ENCODE measurements at places on chromosomes 7 and 10.

DNA sequence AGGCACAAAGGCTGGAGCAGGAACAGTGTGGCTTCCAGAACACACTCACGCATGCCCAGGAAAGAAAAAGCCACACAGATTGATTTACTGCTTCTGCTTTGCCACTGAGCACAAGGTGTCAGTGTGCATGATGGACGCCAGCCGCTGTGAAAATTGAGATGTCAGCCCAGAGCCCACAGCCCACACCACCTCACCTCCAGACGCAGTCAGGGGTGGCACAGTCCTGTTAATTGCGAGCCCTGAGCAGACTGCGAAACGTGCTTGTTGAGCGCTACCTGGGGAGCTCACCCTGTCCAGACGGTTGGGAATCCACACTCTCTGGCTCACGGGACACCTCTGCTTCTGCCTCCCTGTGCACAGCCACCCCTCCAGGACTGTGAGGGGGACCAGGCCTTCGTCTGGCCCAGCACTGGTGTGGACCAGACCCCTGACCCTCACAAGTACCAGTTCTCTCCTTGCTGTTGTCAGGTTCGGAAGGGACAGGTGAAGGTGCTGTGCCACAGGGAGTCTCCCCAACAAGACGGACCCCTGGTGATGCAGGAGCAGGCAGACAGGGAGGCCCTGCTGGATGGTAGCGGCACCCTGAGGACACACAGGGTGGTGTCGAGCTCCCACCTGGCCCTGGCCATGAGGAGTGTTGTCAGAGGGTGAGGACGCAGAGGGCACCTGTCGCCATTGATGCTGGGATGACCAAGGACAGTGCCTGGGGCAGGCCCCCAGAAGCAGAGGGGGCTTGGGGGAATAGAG is 15.3 kb downstream of the RASGEF1A start:
- DNase-seq: no peak

GRCh38 chr7:119283353-119283752 is 989.6 kb upstream of the KCND2 start:
- DNase-seq: no peak

DNA sequence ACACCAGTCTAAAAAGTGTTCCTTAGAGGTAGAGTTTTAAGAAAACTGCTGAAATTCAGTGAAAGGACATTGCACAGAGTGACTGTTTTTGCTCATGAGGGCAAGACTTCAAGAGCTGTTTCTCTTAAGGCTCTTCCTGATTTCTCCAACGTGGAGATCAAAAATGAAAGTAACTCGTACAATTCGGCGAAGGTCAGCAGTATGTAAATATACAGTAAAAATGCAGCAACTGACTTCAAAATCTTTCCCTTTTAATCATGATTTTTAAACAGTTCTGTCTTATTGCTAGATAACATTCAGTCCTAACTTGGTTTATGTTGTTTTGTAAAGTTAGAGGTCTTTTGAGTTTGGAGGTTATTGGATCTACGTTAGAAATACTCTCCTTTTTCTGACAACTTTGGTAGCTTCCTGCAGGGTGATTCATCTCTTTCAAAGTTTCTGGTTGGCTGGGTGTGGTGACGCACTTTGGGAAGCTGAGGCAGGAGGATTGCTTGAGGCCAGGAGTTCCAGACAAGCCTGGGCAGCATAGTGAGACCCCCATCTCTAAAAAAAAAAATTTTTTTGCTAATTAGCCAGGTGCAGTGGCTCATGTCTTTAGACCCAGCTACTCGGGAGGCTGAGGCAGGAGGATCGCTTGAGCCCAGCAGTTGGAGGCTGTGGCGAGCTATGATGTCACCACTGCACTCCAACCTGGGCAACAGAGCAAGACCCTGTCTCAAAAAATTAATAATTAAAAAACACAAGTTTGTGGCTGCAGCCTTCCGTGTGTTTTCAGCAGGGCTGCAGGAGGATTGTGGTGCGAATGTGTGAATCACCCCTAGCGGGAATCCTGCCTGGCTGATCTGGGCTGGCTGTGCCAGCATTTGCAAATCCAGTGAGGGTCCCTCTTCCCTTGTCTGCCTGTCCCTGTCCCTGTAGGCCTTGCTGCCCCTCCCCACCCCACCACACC is 29.2 kb upstream of the AP5Z1 start:
- DNase-seq: peak; percentile 82

DNA sequence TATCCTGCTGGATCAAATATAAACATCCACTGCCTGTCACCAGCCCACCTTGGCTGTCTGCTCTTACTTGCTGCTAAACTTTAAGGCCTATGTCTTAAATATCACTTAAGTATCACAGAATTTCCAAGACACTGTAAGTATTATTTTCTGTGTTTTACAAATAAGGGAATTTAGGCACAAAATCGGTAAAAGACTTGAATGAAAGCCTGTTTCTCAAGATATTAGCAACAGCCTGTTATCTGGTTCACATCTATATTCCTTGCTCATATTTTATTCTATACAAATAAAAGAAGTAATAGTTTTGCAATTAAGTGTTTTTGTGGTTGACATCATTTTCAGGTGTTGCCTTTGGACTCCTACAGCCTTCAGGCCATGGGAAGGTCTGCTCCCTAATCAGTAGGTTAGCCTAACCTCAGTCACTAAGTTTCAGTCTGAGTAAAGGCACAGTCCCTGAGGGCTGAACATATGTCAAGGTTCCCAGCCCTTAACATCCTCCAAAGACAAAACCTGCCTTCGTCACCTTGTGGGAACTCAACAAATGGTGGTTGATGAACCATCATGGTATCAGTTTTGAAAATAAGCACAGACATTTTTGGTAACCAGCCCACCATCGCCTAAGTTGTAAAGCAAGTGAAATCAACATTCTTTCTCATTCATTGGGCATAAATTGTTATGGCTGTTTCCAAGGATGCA is 127.1 kb downstream of the CREB5 start:
- no peak for DNase-seq
